ENCODE measurements at places on chromosomes 6 and 20. TPM values are rescaled to one million over a fixed set of nuclear protein-coding genes. Genes with fewer than 3 reads are reported as not detected.

Gene THBD
- total RNA-seq: not detected

Gene SALL4
- 0.28 TPM for total RNA-seq

Gene SMLR1
- total RNA-seq: not detected

GRCh38 chr6:162907876-162908481 is 180.2 kb downstream of the PACRG start:
- H3K4me1 ChIP-seq: no peaks in the 10 kb centered on the region
- H3K4me3 ChIP-seq: no peak overlapping the region
- DNase-seq: no peak
- no peaks in the 10 kb centered on the region for H3K36me3 ChIP-seq
- H3K27ac ChIP-seq: no peak overlapping the region

DNA sequence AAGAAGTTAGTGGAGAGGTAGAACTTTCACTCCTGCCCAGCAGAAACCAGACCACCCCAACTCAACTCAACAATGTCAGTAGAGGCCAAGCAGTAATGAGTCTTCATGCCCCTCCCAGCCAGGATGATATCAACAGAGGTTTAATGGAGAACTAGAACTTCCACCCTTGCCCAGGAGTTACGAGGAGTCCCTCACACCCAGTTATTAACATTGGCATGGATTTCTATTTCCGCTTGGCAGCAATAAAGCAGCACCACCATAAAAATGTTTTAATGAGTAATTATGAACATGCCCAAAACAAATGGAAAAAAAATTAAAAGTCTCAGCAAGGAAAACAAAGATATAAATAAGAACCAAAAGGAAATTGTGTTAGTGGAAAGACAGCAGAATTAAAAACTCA is 40.7 kb upstream of the ID4 start:
- H3K4me1 ChIP-seq: no peaks in the 10 kb centered on the region
- H3K4me3 ChIP-seq: no peak overlapping the region
- no peak for DNase-seq
- H3K27me3 ChIP-seq: no peaks in the 10 kb centered on the region
- H3K36me3 ChIP-seq: no peaks in the 10 kb centered on the region

DNA sequence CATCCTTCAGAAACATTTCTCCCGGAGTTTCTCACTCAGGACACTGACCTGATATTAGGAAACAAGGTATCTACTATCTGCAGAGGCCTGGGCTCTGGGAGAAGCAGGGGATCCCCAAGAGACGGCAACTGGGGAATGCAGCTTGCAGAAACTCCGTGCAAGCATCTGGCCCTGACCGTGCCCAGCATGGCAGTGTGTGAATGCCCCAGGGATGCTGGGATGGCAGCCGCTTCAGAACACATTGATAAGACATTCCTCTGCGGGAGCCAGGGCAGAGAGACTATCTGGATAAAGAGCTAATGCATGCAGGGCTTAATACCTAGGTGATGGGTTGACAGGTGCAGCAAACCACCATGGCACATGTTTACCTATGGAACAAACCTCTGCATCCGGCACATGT is 55.4 kb downstream of the NFATC2 start:
- no peak for DNase-seq
- H3K36me3 ChIP-seq: peaks cover 81% of the 10 kb centered on the region
- H3K27ac ChIP-seq: no peak overlapping the region
- H3K4me3 ChIP-seq: no peak overlapping the region

Measured in activated CD4-positive, alpha-beta T cell treated with anti-CD3 and anti-CD28 coated beads, Interleukin-2, amount 10 ng/mL, durations not matched to agents 24 days and 14 days (primary cell).